ENCODE measurements at places on chromosomes 16 and 17.

DNA sequence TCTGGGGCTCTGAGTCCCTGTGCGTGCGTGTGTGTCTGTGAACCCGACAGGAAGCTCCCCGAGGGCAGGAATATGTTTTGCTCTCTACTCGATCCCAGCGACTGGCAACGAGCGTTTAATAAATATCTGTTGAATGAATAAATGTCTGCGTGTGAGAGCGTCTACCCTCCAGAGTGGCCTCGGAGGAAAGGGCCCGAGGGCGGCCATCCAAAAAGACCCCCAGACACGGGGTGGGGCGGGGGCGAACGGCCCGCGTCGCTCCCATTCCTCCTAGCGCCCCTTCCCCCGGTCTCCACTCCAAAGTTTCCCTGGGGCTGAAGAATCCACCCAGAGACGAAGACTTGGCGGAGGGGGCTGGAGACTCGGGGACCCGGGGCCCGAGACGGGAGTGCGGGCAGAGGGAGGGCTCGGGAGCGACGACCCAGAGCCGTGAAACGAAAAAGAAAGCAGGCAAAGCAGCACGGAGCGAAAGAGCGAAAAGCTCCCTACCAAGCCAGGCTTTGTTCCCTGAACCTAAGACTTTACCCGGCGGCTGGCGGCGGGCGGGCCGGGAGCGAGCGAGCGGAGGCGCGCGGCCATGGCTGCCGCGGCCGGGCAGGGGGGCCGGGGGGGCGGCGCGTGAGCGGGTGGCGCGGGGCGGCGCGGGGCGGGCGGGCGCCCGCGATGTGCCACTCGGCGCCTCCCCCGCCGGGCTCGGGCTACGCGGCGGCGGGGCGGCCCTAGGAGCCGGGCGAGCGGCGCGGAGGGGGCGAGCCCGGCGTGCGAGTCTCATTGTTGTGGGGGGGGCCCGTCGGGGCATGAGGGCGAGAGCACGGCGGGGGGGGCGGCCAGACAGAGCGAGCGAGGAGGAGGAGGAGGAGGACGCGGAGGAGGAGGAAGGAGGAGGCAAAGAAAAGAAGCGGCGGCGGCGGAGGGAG is at the start of gene MLLT6:
TSS of gene MLLT6 (plus strand) at position 668 of the 917 bp plus-strand sequence. CDS start 360 bp downstream, outside the sequence.
- peak; percentile 83 for DNase-seq

DNA sequence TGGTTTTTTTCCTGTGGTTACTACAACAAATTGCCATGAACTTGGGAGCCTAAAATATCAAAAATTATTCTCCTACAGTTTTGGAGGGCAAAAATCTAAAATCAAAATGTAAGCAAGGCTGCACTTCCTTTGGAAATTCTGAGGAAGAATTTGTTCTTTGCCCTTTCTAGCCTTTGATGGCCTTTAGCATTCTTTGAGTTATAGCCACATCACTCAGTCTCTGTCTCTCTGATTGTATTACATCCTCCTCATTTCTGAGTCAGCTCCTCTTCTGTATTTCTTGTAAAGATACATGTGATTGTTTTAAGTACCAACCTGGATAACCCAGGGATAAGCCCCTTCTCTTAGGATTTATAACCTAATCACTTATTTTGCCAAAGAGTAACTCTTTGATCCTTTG is 282.0 kb downstream of the BCAS3 start:
- no peak for DNase-seq

DNA sequence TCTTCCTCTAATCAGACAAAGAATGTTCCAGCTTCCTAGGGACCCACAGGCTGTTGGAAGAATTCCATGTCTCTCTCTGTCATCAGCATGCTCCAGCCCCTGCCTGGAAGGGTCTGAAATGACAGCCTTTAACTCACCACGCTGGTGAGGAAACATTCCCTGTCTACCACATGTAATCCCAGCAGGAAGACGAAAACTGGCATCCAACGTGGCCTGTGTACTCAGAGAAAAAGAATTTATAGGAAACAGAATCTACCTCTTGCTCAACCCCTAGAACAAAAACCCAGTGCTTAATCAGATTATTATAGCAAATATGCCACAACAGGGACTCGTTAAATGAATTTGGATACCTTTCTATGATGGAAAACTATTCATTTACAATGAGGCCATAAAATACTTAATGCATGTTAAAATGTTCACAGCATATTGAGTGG is 147.3 kb upstream of the FOXF1 start:
- DNase-seq = no peak

DNA sequence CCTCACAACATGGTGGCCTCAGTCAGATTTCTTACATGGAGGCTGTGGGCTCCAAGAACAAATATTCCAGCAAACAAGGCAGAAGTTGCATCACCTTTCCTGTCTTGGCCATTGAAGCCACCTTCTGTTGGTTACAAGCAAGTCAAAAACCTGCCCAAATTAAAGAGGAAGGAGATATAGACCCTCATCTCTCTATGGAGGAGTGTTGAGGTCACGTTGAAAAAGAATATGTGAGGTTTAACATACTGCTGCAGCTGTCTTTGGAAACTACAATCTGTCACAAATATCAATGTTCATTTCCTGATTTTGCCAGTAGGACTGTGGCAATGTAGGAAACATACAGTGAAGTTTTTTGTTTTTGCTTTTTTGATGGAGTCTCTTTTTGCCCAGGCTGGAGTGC is 211.4 kb downstream of the COPRS start:
- no peak for DNase-seq

GRCh38 chr16:5065813-5066212 is at the start of gene C16orf89:
Gene C16orf89 (minus strand): TSS chr16:5065956. CDS start chr16:5065908, 48 bp downstream.
- DNase-seq = no peak

DNA sequence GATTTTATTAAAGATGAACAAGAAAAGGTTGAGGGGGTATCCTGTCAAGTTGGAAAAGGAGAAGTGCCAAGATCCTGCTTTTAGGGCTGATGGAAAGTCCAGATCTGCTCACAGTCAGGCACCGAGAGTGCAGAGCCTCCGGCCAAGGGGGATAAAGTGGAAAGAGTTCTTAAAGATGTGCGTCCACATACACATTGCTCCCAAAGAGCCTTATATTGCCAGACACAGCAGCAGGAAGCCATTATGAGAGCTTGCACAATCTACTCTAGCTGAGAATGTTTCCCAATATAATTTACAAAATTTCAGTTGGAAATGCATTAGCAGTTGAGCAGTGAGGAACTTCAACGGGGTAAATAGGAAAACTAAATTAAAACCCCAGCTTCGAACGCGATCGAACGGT is 95.6 kb downstream of the SALL1 start:
- no peak for DNase-seq

- no peak for DNase-seq
These were observed 46.1 kb upstream of the NLK start for GRCh38 chr17:27996202-27997043.

- no peak for DNase-seq
These were observed 23.7 kb upstream of the NPTX1 start for GRCh38 chr17:80499961-80500665.

GRCh38 chr17:81221371-81221841 is 1.4 kb downstream of the CEP131 start:
- no peak for DNase-seq

- DNase-seq = peak; percentile 97
These were observed 135.4 kb upstream of the CHMP6 start for GRCh38 chr17:80855948-80856862.

GRCh38 chr17:12348476-12348875 is 317.2 kb upstream of the MYOCD start:
- no peak for DNase-seq

DNA sequence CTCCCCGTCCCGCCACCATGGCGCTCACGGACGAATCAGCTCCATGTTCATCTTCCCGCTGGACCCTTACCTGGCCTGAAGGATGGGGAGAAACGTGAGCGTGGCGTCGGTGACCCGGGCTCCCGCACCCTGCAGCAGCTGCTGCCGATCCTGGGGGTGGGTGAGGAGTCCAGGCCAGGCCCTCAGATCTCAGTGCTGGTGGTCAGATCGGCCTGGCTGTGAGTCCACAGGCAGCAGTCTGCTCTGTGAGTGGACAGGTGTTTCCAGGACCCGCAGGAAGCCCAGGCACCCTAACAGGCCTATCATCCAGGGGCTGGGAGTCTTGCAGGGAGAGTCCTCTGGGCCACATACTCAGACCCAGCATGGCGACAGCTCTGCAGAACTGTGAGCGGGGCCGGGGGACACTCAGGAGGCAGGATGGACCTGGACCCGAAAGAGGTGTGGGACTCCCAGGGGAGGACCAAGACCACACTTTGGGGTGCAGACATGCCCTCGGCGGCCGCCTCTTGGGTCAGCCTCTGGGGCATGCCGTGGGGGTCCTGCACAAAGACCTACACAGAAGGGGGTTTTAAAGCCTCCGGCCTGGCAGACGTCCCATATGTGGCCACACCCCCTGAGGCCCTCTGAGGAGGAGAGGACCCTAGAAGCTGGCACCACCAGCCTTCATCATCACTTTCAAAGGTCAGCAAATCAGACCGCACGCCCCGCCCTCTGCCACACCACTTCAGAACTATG is 27.2 kb upstream of the ZNF469 start:
- DNase-seq = no peak

DNA sequence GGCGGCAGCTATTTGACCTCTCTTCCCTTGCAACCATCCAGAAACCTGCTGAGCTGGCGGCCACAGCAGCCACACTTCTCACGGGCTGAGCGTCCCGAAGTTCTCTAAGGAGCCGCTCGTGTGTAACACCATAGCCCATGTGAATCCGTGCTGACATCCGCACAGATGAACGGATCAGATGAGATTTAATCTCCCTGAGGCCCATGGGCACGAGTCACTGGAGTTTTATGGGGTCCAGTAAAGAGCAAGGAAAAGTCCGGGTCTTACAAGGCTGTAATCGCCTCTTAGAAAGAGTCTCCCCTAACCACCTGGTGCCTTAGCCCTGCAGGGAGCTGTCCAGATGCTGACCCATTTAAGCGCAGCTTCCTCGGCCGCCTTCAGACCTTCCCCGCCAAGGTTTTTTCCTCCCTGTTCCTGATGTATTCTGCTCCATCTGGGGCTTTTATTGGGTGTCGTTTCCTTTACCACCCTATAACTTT is 5.5 kb upstream of the CACNG5 start:
- DNase-seq = peak; percentile 13

GRCh38 chr16:67021321-67021720 is 7.6 kb upstream of the CBFB start:
- DNase-seq = no peak

DNA sequence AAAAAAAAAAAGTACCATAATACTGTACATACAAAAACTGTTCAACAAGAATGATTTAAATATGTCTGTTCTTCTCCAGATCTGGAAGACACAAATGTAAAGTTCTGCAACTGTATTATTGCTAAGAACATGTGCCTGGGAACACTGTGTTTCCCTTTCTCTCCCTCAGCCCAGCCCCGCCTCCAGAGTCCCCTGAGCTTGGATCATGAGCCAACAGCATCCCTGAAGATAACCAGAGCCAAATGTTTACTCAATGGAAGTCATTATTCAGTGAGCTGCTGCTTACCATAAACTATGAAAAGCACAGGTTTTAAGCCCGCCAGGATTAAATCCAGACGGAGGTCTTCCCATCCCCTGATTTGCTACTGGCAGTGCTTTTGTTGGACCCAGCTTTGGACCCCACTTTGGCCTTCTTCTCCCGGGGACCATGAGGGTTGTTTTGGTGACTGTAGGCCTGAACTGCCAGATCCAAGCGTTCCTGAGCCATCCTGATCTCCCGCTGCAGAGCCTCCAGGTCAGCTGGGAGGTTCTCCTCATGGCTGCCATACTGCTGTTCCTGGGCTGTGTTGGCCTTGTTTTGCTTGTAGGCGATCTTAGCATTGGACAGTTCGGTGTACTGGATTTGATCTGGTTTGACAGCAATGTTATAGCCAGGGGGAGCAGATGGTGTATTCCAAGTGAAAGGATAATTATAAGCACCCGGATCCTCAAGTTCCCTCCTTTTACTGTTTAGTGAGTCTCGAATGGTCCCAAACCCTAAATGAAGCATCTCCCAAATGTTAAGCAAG is 25.6 kb downstream of the GJC1 start:
- DNase-seq = no peak

DNA sequence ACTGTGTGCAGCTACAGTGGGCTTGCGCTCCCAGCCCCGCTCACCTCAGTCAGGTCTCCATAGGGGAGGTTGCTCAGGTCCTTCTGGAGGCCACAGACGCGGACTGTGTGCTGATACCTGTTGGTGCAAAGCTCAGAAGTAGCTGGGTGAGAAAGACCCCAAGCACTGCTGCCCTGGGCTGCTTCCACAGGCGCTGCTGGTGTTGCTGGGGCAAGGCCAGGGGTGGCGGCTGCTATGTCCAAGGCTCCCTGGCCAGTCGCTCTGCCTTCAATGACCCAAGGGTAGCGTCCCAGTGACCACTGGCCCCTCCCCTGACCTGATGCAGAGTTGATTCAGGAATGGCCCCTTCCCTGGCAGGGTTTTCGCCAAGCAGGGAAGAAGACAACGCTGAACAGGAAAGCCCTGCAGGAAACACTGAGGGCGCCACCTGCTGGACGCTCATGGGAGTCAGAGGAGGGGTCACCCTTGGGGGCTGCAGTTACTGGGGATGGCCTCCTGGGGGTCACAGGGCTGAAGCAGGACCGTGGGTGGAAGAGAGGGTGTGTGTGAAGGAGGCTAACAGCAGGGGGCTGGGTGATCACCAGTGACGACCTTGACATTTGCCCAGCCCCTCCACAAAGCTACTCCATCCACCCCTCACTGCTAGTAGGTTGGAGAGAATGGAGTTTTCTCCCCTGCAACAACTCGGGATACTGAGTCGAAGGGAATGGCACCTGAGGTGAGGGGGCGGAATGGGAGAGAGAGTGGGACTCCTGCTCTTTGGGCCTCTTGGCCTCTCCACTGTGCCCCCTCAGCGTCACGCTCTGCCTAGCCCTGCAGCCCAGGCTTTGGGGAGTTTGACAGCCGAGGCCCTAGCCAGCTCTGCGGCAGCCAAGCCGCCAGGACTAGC is 38.3 kb downstream of the ABCC12 start:
- peak; percentile 51 for DNase-seq

DNA sequence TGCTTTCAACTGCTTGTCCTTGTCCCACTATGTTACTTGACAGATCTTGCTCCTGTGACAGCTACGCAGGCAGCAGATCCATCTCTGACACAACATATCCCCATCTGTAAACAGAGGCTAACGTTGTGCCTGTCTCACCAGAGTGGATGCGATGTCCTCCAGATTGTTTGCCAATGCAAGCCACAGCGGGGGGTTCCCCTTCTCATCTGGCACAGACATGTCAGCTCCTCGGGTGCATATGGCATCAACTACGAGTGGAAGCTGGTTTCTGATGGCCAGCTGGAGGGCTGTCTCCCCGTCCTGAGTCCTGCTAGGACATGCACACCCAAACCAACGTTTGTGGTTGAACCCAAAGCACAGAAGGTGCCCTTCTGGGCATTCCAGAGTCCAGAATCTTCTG is 39.0 kb downstream of the CYB5D2 start:
- no peak for DNase-seq
